Stimulated activated CD8-positive, alpha-beta memory T cell treated with anti-CD3 and anti-CD28 coated beads, Interleukin-4, amount 100 ng/mL, for 1 hour (primary cell): ENCODE measurements at places on chromosomes 11 and 22.

- no peak for DNase-seq
Observed at GRCh38 chr11:1969776-1970175, 22.6 kb downstream of the MRPL23 start.

DNA sequence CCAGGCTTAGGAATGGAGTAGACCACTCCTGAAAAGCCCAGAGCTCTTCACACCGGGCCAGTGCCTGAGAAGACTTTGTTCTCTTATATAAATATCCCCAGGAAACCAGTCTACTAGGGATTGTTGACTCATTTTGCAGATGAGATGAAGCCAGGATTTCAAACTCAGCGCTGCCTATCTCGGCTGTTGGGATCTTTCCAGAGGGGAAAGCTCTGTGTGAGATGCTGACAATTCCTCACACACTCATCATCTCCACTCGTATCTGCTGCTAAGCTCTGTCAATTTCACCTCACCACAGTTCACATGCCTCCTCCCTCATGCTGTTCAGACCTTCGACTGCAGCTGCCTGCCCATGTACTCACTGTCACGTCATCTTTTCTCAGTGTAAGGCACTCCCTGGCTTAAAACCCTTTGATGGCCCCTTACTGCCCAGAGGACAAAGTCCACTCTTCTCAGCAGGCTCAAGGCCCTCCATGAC, 12.5 kb downstream of the USH1C start:
- no peak for DNase-seq

DNA sequence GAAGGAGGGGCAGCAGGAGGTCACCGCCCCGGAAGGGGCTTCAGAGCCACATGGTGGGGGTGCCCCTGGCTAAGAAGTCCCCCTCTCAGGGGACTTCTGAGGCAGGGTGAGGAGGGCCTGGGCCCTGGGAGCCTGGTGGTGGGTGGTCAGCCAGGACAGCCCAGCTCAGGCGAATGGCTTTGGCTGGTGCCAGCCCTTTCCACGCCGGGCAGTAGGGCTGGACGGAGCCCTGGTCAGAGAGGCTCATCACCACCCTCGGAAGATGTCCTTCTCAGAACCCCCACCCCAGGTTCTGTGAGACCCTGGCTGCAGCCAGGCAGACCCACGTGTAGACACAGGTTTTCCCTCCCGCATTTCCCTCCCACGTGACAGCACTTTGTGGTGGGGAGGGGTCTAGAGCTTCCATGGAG, 35.9 kb downstream of the OSBPL5 start:
- no peak for DNase-seq

DNA sequence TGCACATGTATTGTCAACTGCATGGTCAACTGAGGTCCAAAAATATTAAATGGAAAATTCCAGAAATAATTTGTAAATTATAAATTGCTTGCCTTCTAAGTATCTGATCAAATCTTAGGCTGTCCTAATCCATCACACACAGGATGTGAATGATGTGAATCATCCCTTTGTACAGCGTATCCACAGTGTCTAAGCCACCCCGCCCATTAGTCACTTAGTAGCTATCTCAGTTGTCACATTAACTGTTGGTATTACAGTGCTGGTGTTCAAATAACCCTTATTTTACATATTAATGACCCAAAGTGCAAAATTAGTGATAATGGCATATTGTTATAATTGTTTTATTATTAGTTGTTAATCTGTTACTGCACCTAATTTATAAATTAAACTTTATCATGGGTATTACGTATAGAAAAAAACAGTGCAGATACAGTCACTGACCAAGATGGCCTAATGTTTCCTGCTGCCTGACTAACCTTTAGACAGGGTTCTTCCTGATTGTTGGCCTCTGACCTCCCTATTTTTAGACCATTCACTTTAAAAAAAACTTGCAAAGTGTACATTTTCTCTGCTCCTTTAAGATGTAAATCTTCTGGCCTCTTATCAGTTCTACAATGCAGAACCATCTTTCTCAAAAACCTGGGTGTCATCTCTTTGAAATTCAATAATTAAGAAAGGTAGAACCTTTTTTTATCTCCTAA, 2.9 kb upstream of the SVIP start:
- DNase-seq: no peak

DNA sequence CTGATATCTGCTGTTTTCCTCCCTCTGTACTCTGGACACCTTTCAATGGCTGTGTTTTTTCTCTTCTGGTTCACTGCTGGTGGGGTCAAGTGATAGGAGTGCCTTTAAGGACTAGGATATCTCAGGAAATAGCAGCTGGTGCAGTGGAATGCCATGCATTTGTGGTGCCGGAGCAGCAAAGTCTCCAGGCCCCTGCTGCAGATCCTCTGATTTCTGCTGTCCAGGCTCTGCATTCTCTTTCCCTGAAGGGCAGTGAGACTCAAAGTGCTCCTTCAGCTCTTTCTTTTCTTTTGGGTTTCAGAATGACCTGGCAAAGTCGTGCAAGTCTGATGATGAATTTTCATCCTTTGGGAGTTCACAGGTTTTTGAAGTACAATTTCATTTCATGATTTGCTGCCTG, 774.3 kb downstream of the FAM181B start:
- DNase-seq: no peak

DNA sequence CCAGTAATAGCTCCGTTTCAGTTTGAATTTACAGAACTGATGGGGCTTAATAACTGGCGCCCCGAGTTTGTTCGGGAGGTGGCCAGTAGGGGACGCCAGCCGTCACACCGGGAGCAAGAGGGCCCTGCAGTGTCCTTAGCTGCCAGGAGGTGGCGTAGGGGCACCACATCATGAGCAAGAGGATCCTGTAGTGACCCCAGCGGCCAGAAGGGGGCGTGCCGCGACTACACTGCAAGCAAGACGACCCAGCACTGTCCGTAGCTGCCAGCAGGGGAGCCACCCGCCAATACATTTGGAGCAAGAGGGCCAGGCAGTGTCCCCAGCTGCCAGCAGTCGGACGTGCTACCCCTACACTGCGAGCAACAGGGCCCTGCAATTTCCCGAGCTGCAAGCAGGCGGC, 663.7 kb upstream of the B3GAT1 start:
- DNase-seq: no peak

DNA sequence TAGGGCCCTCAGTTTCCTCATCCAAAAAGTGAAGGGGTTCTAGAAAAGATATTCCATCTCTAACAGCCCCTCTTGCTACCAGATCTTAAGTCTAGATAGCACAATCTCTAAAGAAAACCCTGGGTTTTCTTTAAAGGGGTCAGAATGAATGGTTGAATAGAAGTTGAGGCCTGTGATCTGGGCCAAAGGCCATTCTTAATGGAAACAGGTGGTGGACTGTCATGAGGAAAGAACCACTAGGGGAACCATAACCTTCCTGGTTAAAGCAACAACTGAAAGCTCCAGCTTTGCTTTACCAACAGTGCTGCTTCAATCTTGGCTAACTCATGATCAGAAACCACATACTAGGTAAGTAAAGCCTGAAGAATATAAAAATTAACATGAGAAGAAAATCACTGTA, 1.8 kb downstream of the CELF1 start:
- no peak for DNase-seq

DNA sequence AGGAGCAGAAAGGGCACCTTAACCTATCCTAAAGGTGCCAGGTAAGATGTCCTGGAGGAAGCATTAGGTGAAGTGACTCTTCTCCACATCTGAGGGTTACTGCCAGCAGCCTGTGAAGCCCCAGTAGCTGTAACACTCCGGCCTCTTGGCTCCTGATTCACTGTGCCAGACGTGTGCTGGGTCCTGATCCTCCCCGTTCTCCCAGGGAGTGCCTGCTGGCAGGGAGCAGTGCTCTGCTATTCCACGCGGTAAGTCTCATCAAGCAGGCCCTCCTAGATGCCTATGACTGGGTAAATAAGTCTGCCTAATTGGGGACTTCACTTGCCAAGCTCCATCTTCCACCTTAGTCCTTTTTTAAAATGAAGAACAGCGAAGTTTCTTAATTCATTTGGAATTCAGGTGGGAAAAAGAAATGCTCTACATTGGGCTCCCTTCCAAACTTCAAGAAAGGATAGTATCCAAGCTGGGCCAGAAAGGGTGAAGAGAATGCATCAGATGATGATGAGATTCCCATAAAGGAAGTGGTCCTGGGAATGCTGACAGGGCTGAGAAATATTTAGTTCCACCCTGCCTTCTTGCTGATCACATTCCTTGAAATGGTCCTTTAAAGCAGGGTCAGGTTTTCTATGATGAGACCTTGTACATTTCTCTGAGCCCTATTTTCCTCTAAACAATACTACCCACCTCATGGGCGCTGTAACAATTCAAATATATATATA, 188.0 kb downstream of the MAML2 start:
- no peak for DNase-seq

DNA sequence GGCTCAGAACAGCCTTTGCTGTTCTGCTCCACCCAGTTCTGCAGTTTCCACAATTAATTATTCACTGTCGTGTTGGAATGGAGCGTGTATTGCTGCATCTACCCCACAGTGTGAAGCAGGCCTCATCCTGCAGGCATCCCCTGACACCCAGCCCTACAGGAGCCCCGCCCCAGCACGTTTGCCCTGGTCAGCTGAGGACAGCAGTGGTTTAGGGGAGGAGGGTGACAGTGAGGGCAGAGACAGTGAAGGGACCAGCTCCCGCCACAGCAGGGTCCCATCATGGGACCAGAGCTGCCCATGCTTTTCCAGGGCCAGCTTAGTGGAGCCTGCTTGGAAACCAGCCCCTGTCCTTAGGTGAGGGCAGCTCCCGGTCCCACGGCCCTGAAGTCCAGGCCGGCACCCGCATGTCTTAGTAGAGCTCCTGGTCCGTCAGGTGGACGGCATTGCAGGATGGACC, 273.0 kb downstream of the TBC1D22A start:
- DNase-seq: no peak

DNA sequence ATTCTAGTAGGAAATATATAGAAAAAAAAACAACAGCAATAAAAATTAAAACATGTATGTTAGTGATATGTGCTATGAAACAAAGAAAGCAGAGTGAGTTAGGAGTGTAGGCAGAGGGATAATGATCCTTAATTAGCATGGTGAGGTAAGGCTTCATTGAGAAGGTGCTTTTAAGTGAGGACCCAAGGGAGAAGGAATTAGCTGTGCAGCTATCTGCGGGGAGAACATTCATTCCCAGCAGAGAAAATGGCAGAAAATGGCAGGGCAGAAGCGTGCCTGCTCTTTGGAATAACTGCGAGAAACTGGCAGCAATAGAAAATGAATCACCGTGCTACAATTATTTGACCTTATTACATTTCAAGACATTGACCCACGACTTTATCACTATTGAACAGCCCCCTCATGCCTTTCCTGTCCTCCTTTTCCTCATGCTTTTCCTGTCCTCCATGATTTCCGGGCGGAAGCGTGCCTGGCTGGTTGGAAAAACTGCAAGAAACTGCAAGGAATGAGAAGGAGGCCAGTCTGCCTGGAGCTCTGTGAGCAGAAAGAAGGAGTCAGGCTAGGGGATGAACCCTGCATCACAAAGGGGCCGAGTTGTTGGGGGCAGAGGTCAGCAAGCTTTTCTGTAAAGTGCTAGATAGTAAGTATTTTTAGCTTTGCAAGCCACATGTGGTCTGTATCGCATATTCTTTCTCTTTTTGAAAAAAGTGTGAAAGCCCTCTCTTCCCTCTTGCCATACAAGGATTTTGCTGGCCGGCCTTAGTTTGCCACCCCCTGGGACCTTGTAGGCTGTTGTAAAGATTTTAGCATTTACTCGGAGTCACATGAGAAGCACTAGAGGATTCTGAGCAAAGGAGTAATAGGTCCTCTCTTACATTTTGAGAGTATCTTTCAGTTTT, 37.1 kb upstream of the SWAP70 start:
- DNase-seq: no peak

- no peak for DNase-seq
Observed at GRCh38 chr22:43993072-43993760, 30.9 kb upstream of the PARVB start.

- no peak for DNase-seq
Observed at GRCh38 chr11:76288166-76288980, 82.1 kb upstream of the WNT11 start.

GRCh38 chr11:97739932-97740800, 1280.6 kb upstream of the CNTN5 start:
- no peak for DNase-seq

DNA sequence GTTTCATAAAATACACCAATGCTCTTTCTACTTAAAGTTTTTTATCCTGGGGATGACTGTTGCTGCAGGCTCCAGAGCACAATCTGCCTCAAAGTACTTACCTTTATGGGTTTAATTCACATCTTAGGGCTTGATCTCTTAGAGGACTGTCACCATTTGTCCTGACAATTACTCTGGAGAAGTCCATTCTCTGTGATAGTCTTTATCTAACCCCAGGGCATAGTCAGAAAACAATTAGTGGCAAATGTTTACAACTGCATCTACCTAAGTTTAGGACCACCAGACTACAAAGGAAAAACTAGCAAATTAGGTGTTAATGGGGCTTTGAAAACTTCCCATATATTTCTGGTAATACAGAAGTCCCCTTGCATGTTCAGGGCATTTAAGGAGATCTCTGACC, 973.5 kb downstream of the JRKL start:
- DNase-seq: no peak

DNA sequence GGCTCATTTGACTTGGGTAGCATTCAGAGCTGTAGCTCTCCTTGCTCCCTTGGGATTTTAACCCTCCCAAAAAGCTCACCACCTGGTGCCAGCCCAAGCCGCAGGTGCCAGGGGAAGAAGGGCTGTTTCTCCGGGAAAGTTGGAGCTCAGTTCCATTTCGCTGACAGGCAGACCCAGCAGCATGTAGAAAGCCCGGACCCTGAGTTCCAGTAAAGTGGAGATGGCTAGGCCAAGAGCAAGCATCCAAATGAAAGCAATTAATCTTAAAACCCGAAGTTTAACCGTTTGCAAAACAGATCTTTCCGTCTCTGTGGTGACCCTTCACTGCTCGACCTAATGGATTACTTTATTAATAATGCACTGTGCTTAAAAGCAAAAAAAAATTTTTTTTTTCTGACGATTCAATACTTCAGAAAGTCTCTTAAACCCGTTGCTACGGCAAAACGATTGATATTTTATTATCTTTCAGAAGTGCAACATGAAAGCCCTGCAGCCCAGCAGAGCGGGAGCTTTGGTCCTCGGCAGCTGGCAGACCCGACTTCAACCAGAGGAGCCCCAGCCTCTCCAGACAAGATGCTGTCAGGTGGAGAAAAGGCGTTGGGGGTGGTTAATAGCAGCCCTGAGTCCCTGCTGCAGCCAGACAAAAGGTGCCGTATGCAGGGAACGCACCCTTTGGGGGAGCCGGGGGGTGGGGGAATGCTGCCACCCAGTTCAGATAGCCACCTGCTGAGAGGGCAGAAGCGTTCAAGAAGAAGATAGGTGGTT, 3.3 kb downstream of the LMO1 start:
- DNase-seq: no peak

GRCh38 chr11:121829159-121829643, 286.8 kb downstream of the BLID start:
- DNase-seq: no peak
